ENCODE measurements at places on chromosomes 1 and 21.

- no peak for DNase-seq
These were observed 31.8 kb downstream of the RABIF start for GRCh38 chr1:202857136-202857610.

- DNase-seq: no peak
These were observed 108.3 kb upstream of the USH2A start for GRCh38 chr1:216531263-216532239.

- no peak for DNase-seq
These were observed 1.8 kb downstream of the SYTL1 start for GRCh38 chr1:27343639-27344025.

DNA sequence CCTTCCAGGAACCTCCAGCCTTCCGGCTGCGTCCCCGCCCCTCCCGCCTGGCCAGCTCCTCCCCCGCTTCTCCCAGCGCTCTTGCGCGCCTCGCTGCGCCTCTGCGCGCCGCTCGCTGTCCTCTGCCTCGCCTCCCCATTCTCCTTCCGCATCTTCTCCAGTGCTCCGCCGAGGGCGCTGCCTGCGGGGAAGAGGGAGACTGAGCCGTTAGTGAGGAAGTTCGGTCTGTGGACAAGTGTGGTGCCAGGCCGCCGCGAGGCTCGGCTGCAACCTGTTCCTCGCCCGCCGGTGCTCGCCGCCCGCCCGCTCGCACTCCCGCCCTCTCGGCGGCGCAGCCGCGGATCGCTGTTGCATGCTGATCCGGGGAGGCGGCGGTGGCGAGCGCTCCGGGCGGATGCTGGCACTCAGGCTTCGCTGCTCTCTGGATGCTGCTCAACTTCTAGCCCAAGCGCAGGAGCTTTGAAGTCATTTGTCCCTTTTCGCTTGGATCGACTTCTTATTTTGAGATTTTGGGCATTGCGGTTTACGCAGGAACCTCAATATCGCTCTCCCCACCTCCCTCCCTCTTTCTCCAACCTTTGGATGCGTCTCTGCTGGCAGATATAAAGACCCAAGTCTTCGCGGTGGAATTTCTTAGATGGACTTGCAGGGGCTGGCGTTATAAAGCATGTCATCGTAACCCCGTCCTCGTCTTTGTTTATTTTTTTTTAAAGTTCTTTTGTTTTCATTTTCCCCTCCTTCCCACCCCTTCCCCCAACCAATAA, 614 bp upstream of the CACNA1E start:
- DNase-seq: no peak

DNA sequence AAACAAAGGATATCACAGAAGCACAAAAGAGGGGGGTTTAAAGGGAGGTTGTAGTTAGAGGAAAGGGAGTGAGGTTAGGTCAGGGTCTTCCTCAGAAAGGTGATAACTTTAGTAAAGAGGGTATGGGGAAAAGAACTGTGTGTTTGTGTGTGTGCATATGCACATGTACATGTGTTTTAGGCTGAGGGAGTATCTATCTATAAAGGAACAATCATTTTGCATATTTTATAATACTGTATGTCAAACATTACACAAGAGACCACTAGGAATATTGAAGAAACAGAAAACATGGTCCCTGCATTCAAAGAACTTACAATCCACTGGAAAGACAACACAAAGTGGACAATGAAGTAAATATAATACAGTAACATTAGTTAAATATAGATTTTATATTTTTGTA, 132.2 kb downstream of the ACBD6 start:
- no peak for DNase-seq

GRCh38 chr21:31665397-31665796, 5.9 kb downstream of the SOD1 start:
- no peak for DNase-seq

DNA sequence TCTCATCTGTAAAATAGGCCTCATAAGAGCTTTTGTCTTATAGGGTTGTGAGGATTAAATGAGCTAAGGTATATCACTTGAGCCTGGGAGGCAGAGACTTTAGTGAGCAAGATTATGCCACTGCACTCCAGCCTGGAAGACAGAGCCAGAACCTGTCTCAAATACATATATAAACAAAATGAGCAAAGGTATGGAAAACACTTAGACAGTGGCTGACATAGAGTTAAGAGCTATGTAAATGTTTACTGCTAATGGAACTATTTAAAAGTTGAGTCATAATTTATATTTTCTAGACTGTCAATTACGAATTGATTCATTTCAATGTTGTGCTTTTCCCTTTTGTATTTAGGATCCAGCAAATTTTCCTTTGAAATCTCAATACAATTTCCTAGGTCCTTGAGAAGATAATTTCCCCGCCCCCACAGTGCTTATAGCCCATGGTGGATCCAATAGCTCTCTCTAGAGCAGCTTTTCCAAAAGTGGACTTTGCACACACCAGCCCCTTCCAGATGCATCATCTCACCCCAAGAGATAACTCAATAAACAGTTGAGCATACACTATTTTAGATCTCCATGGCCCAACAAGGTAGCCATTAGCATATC, 21.8 kb upstream of the RUNX3 start:
- DNase-seq: no peak

Data from activated T-helper 9 cell treated with anti-CD3 and anti-CD28 coated beads, Interleukin-2, amount 50 U/mL, for 16 hours (primary cell).